Cortex of kidney (tissue), 1 donor: ENCODE measurements at places on chromosomes 3 and 15.

DNA sequence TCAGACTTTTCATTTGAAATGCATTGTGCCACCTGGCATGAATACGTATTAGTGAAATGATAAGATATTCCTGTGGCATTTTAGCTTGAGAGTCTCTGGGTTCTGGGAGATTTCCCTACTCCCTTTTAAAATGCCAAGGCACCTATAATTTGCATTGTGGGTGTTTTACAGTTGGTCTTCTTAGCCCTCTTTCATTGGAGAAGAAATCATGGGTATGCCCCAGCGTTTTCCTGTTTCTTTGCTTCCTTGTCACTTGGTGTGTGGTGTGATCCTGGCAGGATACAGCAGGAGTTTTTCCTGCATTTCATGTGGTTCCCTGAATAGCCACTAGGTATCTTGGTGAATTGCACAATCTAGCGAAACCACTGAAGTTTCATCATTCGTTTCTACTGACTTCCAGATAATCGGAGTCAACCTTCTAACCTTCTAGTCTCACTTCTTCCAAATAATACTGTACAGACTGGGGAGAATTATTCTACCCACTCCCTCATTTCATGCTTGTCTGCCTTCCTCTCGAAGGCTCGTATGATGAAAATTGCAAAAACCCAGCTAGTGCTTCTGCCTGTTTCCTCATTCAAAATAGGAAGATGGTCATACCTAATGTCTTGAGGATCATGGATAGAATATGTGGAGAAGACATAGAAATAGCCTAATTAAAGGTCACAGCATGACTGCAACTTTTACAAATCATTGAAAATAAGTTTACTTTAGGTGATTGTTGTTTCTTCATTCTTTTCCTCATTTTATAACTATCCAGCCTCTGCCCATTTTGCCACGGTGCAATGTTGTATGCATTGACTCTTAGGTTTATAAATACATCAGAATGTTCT lies 2.6 kb downstream of the BHLHE40 start:
- no peak for DNase-seq

- DNase-seq = no peak
These were observed 163.4 kb downstream of the FNDC3B start for GRCh38 chr3:172202797-172203196.

DNA sequence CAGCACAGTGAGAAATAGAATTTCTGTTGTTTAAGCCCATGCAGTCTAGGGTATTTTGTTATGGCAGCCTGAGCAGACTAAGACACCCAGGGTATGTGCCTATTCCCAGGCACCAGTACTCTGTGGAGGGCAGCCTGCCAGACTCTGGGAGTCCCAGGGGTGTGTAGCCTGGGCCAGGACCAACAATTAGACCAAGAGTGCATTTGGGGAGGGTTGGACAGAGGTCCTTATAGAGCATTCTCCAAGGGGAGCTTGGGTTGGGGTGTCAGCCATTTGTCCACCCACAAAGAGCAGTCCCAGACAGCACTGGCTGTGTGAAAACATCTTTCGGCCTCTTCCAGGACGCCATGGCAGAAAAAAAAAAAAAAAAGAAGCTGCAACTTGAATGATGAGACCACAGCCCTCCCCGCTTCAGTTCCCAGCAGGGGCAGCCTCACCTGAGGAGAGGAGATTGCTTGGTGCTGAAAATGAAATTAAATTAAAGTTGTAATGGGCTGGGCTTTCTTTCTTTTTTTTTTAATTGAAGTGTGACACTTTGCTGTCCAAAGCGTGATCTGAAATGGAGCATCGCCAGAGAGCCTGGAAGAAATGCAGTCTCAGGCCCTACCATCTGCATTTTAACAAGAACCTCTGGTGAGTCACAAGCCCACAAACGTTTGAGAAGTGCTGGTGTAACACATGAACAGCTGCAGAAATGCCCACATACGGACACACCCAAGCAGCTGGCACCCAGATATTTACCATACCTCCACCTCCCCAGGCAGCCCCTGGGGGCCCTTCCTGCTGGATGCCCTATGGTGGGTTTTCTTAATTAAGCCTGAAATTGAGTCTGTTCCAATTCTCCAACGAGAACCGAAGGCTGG lies 21.3 kb upstream of the CAV3 start:
- no peak for DNase-seq

GRCh38 chr15:77104155-77104554 lies 33.2 kb upstream of the TSPAN3 start:
- DNase-seq = no peak

- DNase-seq = no peak
These were observed 422.2 kb downstream of the ZNF385D start for GRCh38 chr3:21328711-21329390.

DNA sequence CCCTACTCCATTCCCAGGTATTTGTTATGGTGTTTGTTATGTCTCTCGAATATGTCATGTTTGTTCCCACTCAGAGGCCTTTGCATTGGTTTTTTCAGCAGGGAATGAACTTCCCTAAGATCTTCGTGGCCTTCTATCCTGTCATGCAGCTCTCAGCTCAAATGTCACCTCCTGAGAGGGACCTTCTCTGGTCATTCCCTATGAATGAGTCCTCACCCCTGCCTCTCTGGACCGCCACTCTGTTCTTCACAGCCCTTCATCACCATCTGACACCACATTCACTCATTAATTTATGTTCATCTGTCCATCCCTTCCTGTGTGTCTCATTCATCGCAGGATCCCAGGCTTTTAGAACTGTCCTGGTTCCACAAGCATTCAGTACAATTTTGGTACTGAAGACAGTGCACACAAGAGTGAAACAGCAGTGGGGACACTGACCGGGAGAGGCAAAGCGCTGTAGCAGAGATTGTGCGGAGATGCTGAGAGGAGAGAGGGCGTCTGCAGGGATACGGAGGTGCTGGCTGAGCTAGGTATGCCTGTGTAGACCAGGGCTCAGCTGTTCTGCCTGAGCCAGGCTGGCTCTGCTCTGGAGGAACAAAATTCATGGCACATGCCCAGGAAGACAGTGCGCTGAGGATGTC lies 132.3 kb downstream of the CHCHD6 start:
- no peak for DNase-seq

- DNase-seq = no peak
These were observed 521 bp downstream of the IL5RA start for GRCh38 chr3:3109407-3110298.

DNA sequence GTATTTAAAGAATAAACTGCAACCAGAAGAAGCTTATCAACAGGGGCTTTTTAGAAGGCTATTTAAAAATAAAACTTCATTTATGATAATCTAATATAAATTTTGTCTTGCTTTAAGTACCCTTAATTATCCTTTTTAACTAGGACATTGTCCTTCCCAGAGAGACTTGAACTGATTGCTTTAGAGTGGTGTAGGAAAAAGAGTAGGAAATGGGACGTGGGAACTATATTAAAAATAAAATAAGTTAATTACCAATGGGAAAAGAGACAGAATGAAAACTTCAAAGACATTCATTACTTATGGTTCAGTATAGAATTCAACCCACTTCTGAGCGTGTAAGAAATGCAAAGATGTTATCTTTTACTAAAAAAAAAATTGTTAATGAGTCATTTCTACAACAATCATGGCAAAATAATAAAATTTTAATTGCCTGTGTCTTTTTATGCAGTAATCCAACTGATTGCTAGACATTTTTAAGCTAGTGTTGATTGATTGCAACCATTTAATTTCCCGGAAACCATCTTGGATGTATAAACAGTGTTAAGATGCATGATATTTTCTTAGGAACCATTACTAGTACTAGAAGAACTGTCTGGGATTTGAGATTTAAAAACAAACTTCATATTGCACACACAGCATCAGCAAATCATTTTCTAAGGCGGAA lies 298.8 kb upstream of the UMPS start:
- DNase-seq = no peak

DNA sequence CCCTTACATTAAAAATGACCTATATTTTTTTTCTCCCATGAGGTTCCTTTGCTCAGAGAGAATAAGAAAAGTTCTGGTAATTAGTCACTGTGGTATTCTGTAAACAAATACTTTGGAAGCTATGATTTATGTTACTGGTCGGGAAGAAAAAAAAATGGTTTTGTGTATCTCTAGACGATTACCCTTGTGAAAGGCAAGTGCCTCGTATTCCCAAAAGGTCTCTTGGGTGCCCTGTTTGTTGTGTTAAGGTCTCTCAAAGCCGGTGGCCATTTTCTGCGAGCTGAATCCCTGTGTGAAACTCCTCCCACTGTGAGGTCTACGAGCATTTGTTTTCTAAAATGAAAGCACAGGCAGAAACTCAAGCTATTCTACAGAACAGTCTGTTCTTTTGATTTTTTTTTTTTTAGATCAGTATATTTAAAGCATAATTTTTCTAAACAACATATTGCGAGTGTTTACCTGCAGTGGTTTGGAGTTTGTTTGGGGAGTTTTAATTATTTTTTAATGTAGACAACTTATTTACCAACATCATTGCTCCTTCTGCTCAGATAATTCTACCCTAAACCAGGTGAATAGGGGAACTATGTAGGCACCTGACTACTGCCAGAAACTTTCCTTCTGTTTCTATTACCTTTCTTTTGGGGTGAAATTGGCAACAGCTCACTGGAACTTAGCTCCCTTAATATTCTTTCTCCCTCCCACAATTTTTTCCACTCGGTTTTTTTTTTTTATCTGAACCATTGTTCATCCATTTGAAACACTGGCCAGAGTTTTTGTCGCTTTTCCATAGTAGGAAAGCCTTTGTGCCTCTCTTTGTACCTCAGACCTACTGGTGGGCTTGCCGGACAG lies 44.0 kb downstream of the ZBTB38 start:
- DNase-seq = no peak

DNA sequence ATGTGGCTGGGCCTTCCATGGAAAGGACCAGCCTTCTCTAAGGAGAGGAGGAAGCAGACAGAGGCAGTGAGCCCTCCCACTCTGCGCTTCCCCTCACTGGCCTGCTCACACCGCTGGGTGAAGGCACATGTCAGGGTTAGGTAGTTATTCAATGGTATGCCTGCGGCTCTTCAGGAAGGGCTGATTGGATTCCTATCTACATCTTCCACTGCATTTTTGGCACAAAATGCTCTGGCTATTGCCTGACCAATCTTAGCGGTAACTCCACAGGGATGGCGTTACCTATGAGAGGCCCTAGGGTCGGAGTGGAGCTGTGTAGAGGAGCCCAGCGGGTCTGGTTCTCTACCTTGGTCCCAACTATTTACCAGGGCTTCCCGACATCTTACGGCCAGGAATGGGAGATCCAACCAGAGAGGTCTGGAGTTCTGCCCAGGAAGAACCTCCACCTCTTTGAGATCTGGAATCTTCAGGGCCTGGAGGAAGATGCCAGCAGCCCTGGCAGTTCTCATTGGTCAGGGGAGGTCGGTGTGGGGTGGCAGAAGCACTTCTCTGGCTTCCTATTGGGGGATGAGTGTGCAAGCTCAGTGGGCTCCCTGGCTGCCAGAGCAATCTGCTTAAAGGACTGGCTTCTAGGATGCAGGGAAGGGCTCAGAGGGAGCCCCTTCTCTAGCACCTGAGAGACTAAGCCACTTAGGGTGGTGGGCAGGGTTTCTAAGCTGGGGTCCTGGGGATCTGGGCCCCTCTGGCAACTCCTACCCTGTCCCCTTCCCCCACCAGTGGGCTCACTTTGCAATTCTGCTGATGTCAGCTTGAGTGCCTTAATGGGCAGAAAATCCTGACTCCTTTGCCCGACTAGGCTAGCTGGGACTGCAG lies 24.3 kb downstream of the SNX33 start:
- DNase-seq = no peak

DNA sequence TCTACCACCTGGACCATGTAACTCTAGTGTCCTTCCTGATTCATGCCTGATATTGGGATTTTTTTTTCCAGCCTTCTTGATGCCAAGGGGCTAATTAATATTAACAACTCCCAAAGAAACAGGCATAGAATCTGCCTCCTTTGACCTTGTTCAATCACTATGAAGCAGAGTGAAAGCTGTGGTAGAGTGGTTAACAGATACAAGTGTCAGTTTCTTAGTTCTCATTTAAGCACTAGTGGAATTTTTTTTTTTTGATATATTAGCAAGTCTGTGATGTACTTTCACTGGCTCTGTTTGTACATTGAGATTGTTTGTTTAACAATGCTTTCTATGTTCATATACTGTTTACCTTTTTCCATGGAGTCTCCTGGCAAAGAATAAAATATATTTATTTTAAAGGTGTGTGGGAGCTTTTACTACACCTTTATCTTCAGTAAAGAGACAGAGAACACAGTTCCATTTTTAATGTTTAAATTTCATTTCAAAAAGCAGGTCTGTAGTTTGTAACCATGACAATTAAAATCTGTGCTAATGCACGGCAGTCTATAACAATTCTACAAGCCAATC lies 67.1 kb downstream of the TOP2B start:
- DNase-seq = no peak

GRCh38 chr15:95304151-95304946 lies 1026.2 kb upstream of the NR2F2 start:
- DNase-seq = no peak

- no peak for DNase-seq
These were observed 11.2 kb downstream of the APBA2 start for GRCh38 chr15:28896951-28897350.

DNA sequence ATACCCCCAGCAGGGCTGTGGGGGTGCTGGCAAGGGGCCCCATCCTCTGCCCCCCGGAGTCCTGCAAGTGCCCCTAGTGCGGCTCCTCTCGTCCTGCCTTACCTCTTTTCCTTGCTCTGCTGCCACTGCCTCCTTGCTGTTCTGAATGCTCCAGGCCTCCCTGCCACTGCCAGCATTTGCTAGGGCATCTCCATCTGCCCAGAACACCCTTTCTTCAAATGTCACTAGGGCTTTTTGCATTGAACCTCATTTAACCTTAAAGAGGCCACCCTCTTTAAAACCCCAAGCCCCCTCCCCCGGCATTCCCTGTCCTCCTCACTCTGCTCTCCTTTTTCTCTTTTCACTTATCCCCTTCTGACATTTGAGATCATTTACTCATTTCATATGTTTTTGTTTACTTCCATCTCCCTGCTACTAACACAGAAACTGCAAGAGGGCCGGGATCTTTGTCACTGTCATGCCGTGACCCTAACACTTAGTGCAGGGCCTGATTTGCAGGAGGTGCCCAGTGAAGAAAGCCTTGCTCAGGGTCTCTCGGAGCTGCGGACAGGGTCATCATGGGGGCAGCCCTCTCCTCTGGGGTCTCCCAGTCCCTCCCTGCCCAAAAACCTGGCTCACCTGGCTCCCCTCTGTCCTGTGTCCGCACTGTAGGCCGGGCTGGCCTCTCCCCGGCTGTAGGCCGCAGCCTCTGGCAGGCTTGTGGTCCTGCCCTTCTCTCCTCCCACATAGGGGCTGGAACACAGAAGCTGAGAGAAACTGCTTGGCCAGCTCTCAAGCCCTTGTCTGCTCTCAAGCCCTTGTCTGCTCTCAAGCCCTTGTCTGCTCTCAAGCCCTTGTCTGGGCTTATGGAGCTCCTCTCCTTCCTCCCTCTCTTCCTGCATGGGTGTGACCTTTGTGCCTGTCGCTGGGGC lies at the start of gene ACOX2:
Gene ACOX2, minus strand, starts transcription at position 690 of the 911 bp plus-strand sequence. CDS start 2,084 bp downstream, outside the sequence.
- DNase-seq = no peak

DNA sequence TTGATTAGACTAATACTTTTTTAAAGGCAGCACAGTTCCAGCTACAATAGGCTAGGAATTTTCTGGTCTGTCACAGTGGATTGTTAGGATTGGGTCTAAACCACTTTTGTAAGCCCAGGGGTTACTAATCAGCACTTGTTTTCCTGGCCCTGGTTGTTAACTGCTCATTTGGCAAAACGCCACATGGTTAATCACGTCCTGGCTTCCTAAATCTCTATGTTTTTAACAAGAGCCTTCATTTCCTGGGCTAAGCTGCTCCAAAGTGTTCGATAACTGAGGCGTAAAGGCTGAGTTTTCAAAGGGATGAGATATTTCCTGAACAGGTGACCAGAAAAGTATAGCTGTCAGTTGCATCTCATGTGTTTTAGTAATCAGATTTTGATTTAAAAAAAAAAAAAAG lies 38.9 kb upstream of the CLRN1 start:
- DNase-seq = no peak

GRCh38 chr15:90713081-90713480 lies 4.1 kb upstream of the BLM start:
- no peak for DNase-seq
